ENCODE measurements at places on chromosomes 16 and 17.

DNA sequence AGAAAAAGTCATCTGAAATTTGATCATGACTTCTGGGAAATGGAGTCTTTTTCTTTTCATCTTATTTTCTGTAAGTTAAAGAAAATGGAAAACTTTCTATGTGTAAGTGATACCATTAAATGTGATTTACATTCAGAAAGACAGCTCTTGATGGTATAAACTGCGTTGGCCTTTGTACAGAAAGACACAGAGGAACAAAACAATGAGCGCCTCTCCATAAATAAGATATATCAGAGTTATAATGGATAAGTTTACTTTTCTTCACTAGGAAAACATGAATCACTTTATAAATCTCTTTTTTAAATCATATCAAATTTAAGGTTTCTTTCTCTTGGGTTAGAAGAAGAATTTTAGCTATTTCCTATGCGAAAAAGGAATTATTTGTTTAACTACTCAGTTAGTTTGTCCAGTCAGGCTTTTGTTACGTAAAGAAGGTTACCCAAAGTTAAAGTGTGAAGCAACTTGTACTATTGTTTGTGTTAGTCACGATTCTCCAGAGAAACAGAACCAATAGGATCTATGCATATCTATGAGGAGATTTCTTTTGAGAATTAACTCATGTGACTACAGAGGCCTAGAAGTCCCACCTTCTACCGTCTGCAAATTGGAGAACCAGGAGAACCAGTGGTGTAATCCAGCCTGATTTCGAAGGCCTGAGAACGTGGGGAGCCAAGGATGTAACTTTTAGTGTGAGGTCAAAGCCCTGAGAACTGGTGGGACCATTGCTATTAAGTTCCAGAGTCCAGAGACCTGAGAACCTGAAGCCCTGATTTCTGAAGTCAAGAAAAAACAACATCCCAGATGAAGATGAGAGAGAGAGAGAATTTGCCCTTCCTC lies 295.4 kb upstream of the KCNJ16 start:
- H3K36me3 ChIP-seq, result no peaks in the 10 kb centered on the region
- H3K4me1 ChIP-seq, result no peaks in the 10 kb centered on the region
- no peak for DNase-seq
- H3K4me3 ChIP-seq, result no peak overlapping the region

GRCh38 chr17:72901657-72902056 lies 190.8 kb downstream of the SLC39A11 start:
- peaks cover 2% of the 10 kb centered on the region for H3K4me1 ChIP-seq
- peaks cover 25% of the 10 kb centered on the region for H3K36me3 ChIP-seq
- no peak overlapping the region for H3K4me3 ChIP-seq
- DNase-seq, result no peak

DNA sequence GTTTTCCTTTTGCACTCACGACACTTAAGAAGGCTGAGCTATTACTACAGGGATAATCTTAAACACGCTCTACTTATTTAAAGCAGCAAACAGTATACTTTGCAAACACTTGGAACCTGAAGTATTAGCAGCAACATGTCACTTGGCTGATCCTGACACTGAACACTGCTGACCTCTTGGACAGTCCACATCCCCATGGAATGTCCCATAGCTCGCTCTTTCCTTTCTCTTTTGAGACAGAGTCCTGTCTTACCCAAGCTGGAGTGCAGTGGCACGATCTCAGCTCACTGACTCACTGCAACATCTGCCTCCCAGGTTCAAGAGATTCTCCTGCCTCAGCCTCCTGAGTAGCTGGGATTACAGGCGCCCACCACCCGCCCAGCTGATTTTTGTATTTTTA lies 26.4 kb downstream of the SMYD4 start:
- no peak for DNase-seq
- H3K36me3 ChIP-seq, result peaks cover 24% of the 10 kb centered on the region

DNA sequence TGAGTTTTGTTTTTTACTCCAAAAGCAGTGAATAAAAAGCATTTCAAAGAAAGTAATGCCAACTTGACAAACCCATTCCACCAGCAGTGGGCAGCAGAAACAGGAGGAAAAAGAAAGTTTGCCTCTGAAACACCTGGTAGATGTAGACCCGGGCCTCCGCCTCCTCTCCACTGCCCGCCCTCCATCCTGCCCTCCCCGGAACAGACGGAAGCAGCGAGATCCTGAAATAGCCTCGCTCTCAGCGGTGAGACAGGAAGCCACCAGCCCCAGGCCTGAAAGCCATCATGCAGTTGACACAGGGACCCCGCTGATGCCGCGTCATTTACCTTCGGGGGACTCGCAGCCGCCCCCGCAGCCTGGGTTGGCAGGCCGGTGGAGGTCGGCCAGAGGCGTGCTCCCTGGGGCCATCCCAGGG lies 67.8 kb downstream of the C16orf78 start:
- H3K27me3 ChIP-seq, result no peaks in the 10 kb centered on the region
- no peaks in the 10 kb centered on the region for H3K36me3 ChIP-seq
- peak overlapping the region; percentile 66 for H3K4me3 ChIP-seq
- peak overlapping the region; percentile 40 for H3K27ac ChIP-seq
- peaks cover 26% of the 10 kb centered on the region for H3K4me1 ChIP-seq
- peak; percentile 50 for DNase-seq

- DNase-seq, result no peak
- no peak overlapping the region for H3K27ac ChIP-seq
- H3K36me3 ChIP-seq, result no peaks in the 10 kb centered on the region
- H3K27me3 ChIP-seq, result no peaks in the 10 kb centered on the region
- H3K4me1 ChIP-seq, result no peaks in the 10 kb centered on the region
Measured at GRCh38 chr16:77833921-77834634, 45.7 kb downstream of the VAT1L start.

DNA sequence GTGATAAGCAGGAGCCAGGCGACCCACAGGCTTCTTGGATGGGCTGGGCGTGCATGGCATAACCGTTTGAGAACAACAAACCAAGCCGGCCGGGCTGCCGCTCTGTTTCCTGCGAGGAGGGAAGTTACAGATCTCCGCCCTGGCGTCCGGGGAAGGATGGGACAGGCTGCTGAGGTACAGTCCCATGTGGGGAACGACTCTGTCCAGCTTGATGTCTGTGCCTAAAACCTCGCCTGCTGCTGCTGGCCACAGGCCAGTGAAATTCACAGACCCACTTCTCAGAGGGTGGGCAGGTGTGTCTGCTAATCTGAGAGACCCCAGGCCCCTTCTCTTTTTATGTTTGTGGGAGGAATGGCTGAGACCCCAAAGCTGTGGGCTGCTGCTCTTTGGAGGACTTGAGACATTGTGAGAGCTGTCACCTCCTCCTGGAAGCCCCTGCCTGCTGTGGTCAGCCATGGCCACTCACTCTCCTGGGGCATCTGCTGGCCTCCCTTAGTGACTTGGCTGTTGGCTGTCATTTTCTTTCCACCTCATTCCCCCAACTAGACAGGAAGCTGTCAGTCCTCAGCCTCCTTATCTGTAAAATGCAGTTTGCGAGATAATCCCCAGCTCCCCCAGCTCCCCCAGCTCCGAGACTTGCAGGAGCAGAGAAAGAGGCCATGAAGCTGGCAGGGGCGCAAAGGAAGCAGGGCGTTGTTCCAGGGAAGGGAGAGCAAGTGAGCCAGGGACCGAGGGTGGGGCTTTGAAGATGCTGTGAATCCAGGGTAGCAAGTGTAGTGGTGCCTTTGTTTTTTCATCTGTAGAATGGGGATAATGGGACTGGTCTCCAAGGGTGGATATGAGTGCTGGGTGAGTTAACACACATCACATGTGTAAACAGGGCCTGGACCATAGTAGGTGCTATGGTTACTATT lies 51.0 kb downstream of the CMIP start:
- H3K27me3 ChIP-seq, result no peaks in the 10 kb centered on the region
- DNase-seq, result no peak
- H3K4me1 ChIP-seq, result peaks cover 69% of the 10 kb centered on the region
- peaks cover 30% of the 10 kb centered on the region for H3K36me3 ChIP-seq

DNA sequence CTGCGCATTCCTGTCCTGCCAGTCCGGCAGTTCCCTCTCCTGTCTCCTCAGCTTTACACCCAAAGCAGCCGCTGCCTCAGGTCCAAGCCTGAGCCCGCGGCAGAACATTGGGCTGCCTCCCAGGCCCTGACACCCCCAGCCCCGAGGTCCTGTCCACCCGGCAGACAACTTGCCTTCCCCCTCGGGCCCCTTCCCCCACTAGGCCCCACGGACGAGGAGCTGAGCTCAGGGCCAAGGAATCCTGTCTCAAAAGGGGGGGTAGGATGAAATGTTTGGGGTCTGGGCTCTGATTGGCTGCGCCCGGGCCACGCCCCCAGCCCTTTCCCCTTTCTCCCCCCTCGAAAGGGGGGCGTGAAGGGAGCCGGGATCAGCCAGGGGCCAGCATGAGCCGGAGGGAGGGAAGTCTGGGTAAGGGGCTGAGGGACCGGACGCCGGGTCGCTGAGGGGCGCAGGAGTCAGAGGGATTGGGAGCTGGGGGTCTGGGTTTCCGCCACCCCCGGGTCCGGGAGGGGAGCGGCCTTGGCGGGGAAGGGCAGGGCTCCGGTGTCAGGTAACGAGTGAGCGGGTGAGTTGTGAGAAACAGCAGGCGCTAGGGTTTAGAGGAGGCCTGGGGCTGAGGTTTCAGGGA lies at the start of gene CTF1:
Gene CTF1, plus strand, starts transcription at position 354 of the 628 bp plus-strand sequence. Its CDS starts 30 bp downstream, at position 384.
- H3K4me1 ChIP-seq, result peaks cover 35% of the 10 kb centered on the region
- H3K27me3 ChIP-seq, result no peaks in the 10 kb centered on the region
- H3K27ac ChIP-seq, result peak within 1 kb of the TSS; percentile 95
- peak within 1 kb of the TSS; percentile 94 for H3K4me3 ChIP-seq
- H3K36me3 ChIP-seq, result peaks cover 12% of the 10 kb centered on the region

- peak; percentile 59 for DNase-seq
- H3K36me3 ChIP-seq, result no peaks in the 10 kb centered on the region
Measured at GRCh38 chr17:10616502-10617119, 40.5 kb downstream of the MYH3 start.

GRCh38 chr17:27462714-27463113 lies 6.5 kb downstream of the KSR1 start:
- no peak overlapping the region for H3K4me3 ChIP-seq
- no peak overlapping the region for H3K27ac ChIP-seq
- DNase-seq, result no peak
- H3K4me1 ChIP-seq, result peaks cover 61% of the 10 kb centered on the region
- H3K36me3 ChIP-seq, result peaks cover 9% of the 10 kb centered on the region

DNA sequence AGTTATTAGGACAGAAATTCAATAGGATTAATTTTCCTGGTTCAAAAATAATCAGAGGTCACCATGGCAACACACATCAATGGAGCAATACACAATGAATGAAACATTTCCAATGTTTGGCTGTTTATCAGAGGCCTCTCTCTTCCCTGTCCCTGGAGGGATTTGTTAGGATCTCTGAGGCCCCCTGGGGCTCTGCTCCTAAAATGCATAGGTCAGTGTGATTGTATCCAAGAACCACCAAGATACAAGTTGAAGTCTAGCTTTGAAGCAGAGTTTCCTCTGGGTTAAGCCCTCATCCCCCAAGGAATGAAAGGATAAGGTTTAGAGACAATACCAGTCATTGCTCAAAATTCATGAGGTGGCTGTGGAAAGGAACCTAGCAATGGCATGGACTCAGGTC lies 561.2 kb upstream of the C16orf82 start:
- no peak for DNase-seq
- H3K27ac ChIP-seq, result no peak overlapping the region
- H3K4me1 ChIP-seq, result no peaks in the 10 kb centered on the region
- no peak overlapping the region for H3K4me3 ChIP-seq
- H3K36me3 ChIP-seq, result no peaks in the 10 kb centered on the region

DNA sequence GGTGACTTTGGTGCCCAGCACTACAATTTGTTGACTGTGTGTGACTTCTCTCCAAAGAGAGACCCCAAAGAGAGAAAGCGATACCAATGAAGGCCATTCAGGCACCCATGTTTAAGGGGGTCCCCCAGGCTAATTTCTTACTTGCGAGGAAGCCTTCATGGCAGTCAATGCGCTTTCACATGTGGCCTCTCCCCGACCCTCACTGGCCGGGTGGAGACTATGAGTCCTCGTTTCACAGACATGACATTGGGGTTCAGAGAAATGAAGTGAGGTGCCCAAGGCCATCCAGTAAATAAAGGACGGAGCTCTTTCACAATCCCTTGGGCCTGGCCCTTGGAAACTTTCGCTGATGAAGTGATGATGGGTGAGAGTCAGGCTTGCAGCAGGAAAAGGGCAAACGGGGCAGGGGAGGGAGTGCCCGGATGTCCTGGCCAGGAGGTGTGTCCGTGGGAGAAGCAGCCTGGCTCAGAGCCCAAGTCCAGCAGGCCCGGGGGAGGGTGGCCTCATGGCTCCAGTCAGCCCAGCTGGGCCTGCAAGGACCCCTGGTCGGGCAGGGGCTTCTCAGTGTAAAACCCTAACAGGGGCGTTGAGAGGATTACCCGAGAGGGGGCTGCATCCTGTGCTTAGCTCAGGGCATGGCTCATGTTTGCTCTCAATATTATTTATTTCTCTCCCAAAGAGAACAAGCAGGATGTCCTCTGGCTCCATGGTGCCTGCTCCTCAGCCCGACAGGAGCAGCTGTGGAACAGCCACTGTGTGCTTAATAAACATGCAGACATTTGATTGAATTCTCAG lies 14.7 kb downstream of the TBX2 start:
- no peak for DNase-seq

All from stimulated activated naive B cell treated with anti-CD40 and anti-IgM and Interleukin-4, amounts not matched to agents 10 μg/mL and 1 μg/mL and 100 μg/mL, for 72 hours (primary cell).